ENCODE measurements at places on chromosomes 4 and X.

GRCh38 chr4:153791746-153792617 lies 3.1 kb upstream of the SFRP2 start:
- DNase-seq, result no peak

DNA sequence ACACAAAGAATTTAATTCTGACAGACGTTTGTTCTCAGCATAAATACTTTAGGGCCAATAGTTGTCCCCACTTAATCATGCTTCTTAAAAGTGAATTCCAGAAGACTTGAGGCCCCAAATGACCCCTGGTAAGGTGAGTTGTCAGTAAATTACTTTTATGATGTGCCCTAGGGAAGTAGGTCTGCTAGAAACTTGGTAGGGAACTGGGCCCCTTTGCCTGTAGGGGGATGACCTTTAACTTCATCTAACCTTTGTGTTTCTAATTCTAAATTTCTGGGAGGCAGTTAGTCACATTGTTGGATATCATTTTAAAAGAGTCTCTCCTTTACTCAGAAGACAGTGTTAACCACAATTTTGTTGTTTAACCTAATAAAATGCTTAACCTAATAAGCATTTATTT lies 28.8 kb downstream of the HHIP start:
- no peak for DNase-seq

GRCh38 chr4:158161551-158162354 lies 11.1 kb downstream of the GASK1B start:
- no peak for DNase-seq

GRCh38 chr4:74174941-74175340 lies 17.0 kb downstream of the MTHFD2L start:
- no peak for DNase-seq

All from Caco-2 (cell line).